Right kidney (tissue), 9 donors: ENCODE measurements at places on chromosomes 3 and 15.

DNA sequence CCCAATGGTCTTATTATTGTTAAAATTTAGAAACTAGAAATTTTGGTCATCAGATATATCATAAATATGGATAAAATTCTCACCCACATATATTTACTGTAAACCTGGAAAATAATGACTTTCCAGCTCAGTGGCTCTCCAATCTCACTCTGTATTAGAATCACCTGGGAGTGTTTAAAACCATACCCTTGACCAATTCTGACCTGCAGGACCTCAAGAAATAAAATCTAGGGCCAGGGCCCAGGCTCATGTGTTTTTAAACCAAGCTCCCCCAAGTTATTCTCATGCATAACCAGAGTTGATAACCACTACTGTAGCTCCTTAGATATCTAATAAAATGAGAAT, 372.1 kb downstream of the SHQ1 start:
- DNase-seq, result no peak

GRCh38 chr3:58514405-58514804, 22.5 kb downstream of the KCTD6 start:
- DNase-seq, result no peak

GRCh38 chr3:62604751-62605351, 231.5 kb upstream of the FEZF2 start:
- DNase-seq, result no peak

GRCh38 chr15:40845036-40845435, 1.2 kb downstream of the SPINT1 start:
- DNase-seq, result no peak

DNA sequence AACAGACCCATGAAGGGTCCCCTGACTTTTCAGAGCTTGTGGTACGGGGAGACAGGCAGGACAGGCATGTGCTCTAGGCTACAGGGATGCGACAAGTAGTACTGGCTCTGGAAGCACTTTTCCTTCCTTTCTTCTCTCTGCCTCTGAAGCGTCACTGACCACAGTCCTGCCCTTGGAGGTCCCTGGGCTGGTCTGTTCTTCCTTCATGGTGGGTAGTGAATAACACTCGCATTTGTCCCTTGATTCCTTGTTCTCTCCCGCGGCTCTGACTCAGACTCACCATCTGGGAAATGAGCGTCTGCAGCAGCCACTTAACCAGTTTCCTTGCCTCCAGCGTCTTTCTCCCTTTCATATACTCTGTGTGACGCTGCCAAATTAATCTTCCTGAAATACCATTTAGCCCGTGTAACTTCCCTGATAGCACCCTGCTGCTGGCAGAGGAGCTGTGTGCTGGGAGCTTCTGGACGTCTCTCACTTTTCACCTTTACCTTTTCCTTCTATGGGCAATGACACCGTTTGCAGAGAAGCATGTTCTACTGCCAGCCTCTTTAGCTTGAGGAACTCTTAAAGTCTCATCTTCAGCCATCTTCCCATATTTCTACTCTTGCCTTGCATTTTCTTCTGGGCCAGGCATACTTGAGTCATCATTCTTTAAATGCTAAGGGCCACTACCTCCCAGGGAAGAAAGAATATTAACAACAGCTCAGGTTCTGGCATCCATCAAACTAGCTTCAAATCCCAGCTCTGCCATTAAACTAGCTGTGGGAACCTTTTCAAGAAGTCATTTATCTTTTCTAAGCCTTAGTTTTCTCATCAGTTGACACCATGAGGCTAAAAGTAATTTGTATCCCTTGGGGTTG, 33.6 kb downstream of the TMEM45A start:
- DNase-seq, result no peak

DNA sequence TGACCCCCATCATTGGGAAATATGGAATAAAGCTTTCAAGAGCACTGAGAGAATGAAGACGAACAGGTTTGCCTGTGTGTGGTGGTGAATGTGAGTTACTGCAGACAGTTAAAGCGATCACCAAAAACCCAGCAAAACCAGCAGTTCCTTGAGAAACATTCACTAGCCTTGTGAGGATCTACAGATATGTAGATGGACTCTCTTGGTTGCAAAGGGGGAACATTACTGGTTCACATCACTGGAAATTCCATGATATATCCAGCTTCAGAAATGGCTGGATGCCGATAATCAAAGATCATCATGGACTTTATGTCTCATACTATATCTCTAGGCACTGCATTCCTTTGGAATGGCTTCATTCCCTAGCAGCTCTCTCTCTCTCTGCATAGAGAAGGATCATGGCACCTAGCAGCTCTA, 10.2 kb upstream of the HERC1 start:
- no peak for DNase-seq

- no peak for DNase-seq
Measured at GRCh38 chr3:133833267-133833666, 27.7 kb downstream of the SRPRB start.

GRCh38 chr15:95304151-95304946, 1026.2 kb upstream of the NR2F2 start:
- DNase-seq, result peak; percentile 50

GRCh38 chr3:193902607-193903511, 233.1 kb upstream of the HES1 start:
- peak; percentile 35 for DNase-seq

DNA sequence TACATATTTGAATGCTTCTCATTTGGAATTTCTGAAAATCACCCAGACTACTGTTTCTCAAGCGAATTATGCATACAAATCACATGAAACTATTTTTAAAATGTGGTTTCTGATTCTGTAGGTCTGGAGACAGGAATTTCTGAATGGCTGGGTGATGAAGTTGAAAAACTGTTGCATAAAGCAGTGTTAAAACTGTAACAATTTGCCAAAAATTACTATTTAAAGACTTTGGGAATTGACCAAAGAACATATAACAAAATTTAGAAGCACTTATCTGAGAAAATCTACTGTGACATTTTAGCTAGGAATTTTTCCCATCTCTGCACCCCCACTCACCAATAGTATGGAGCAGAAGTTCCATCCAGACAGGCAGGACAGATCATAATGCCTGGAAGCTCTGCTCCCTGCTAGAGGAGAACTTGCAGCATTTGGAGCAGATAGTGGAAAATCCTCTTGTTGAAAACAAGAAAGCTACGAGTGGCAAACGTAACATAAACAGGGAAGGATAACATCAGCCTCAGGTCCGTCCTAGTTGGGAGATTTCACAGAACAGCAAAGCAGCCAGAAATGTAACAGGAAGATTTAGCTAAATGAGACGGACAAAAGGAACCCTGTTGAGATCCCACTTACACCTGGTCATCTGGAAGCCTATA, 132.3 kb upstream of the MCTP2 start:
- DNase-seq, result no peak

DNA sequence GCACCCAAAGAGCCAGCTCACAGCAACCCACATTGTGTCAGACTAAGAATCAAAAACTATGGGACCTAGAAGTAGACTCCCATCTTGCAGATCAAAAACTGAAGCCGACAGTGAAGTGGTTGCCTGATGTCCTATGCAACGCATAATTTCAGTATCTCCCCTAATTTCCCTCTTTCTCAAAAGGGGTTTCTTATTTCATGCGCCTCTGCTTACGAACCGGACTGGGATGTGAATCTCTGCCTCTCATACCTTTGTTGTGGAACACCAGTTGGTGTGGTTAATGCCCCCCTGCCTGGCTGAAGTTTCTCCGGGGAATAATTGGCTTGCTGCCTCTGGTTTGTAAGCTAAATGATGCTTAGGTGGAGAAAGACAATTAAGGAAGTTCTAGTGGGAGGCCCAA, 514 bp upstream of the FAM174B start:
- DNase-seq, result no peak

GRCh38 chr15:89774492-89774891, 1.6 kb upstream of the MESP2 start:
- no peak for DNase-seq

DNA sequence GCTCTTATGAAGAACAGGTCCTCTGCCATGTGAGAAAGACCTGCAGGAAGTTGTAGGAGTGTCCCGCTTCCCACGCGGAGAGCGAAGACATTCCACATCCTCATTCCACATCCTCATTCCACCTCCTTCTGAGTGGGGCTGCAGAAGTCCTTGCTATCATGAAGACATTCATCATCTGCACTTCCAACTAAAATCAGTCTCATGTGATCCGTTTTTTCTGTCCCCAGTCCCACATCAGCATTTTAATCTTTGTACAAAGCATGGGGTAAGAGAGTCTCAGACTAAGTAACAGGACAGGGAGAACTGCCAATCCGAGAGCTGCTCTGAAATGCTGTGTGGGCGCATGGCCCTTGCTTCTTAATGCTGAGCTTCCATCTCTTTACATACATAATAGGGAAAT, 227.2 kb downstream of the RSRC1 start:
- DNase-seq, result no peak

DNA sequence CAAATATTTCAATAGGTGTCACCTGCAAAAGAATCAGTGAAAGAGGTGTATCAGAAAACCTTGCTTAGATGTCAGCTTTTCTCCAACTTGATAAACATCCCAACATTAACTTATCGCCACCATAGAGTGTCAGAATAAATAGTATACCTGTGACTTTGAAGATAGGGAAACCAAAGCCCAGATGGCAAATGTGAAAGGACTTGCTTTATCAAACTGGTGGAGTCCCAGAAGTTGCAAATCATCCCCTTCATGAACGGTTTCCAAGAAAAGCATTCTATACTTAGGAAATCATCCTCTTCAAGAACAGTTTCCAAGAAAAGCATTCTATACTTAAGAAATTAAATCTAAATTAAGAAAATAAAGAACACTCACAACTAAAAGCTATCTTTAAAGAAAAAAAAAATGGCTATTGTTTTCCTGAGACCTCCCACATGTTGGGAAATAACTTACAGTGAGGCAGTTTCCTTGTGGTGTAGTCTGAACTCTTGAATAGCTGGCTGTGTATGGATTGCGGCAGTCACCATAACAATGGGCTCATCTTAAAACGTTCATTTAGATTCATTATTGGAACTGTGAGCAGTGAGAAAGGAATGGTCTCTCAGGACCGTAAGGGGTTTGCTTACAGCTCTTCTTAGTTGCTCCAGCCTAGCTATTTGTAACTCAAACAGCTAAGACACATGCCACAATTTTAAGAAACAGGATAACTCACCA, 56.5 kb downstream of the GHSR start:
- DNase-seq, result no peak

DNA sequence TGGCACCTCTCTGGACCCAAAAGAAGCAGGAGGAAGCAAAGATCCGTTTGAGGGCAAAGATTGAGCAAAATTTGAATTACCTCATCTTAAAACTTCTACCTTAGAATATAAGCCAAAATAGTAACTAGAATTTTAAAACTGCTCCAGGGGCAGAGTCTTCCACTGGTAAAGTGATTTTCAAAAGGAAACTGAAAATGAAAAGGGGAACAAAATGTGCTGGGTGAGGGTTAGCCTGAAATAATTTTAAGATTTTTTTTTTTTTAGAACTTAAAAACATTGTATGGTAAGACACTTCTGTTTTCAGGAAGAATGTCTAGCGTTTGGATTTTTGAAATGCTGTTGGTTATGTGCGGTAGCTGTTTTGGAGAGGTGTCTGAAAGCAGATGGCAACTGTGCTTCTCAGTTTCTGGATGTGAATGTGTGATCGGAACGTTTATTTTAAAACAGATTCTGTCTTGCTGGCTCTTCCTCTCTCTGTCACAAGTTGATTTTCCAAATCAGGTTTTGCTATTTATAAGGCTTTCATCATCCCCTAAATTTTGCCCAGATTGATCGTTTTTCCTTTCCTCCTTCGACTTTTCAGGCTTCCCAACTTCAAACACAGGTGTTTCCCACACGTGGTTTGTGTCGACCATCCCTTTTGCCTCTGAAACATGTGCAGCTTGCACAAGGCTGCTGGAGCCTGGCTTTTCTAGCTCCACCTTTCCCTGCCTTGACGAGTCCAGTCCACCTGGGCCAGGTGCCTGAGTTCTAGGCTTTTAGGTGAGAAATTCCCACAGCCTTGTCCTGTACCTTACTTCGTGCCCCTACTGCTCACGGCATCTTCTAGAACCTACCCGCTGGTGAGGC, 3.3 kb downstream of the LRRK1 start:
- no peak for DNase-seq

- DNase-seq, result no peak
Measured at GRCh38 chr3:54966979-54967378, 39.1 kb upstream of the LRTM1 start.

GRCh38 chr15:31102039-31102321, 455 bp upstream of the TRPM1 start:
- DNase-seq, result no peak

DNA sequence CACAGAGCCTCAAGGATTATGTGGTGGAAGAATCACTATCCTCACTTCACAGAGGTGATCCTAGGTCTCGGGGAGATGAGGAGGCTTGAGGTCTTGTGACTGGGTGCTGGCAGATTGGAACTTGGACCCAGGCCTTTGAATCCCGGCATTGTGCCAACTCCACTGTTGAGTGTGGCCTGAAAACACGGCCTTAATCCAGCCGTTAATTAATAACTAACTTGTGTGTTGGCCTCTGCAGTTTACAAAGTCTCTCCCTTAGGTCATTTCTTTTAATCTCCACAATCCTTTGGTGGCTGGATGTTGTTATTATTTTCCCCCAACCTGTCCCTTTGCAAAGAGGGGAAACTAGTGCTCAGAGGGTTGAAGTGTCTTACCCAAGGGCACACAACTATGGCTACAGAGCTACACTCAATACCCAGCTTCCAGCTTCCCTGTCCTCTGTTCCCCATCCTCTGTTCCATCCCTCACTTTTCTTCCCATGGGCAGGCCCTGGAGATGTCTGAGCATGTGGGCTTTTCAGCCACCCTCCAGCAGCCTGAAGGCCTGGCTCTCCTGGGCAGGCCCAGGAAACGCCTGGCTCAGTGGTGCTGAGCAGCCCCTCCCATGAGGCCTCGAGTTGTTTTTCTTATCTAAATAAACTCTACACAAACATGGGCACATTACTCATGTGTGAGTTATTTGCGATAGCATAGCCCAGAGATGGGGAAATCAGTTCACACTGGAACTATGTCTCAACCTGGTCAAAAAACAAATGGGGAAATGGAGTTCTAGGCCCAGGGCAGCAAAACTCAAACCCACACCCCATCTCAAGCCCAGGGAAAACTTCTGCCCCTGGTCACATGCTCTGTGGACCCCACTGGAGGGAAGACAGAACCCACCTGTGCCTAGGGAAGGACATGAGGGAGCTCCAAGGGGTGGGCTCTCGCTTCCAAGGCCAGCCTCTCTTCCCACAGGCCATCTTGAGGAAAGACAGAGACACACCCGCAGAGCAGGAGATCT, 16.8 kb upstream of the SMAD3 start:
- peak; percentile 39 for DNase-seq

GRCh38 chr3:20773320-20773984, 587.4 kb upstream of the SGO1 start:
- no peak for DNase-seq
